ENCODE measurements at places on chromosomes 16 and 17.

DNA sequence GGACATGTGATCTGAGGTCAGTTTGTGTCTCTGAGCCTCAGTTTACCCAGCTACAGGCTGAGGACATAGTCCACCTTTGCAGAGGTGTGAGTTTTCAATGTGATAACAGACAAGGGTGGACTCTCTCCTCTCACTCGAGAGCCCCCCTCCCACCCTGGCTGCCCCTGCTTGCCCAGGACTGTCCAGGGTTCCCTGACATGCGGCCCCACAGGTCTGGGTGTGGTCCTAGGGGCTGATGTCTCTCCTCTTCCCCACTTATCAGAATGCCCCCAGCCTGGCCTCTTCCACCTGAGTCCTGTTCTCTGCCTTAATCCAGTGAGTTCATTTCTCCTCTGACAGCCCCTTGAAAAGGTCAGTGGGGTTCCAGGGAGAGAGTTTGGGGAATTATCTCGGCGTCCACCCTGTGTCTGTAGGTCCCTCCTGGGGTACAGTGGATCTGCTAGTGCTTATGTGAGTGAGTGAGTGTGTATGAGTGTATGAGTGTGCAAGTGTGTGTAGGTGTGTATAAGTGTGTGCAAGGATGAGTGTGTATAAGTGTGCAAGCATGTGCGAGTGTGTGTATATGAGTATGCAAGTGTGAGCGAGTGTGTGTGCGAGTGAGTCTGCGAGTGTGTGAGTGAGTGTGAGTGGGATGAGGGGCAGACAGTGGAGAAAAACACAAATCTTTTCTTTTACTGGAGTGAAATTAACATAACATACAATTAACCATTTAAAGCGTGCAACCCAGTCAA, 175.0 kb downstream of the IRF8 start:
- no peak for DNase-seq

- no peak for DNase-seq
These were observed 3.4 kb downstream of the MT1G start for GRCh38 chr16:56664506-56664905.

GRCh38 chr16:48372744-48373143, 12.5 kb downstream of the SIAH1 start:
- no peak for DNase-seq

DNA sequence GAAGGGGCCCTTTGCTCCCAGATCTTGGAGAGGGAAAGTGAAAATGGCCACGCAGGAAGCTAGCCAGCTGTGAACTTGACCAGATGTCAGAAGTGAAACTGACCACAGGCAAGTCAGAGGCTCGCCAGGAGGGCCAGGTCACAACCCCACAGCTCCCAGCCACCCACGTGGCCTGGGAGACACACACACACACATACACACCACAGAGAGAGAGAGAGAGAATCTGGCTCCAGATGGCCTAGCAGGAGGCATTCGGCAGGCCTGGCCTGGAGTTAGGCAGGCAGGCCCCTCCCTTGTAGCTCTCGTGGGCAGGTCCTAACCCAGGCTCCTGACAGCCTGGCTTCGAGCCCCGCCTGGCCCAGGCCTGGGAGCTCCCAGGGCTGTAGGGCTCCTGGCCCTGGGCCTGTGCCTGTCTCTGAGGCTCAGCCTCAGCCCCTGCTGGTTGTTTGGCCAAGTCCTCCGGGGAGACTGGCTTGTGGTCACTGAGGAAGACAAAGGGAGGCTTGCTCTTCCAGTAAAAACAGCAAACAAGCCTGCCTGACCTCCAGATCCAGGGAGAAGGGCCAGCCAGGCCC, 20.2 kb downstream of the NGFR start:
- DNase-seq, result no peak

- DNase-seq, result no peak
These were observed 89.6 kb downstream of the BMERB1 start for GRCh38 chr16:15523939-15524338.

- DNase-seq, result no peak
These were observed 19.8 kb upstream of the ZNF594 start for GRCh38 chr17:5211458-5211857.

DNA sequence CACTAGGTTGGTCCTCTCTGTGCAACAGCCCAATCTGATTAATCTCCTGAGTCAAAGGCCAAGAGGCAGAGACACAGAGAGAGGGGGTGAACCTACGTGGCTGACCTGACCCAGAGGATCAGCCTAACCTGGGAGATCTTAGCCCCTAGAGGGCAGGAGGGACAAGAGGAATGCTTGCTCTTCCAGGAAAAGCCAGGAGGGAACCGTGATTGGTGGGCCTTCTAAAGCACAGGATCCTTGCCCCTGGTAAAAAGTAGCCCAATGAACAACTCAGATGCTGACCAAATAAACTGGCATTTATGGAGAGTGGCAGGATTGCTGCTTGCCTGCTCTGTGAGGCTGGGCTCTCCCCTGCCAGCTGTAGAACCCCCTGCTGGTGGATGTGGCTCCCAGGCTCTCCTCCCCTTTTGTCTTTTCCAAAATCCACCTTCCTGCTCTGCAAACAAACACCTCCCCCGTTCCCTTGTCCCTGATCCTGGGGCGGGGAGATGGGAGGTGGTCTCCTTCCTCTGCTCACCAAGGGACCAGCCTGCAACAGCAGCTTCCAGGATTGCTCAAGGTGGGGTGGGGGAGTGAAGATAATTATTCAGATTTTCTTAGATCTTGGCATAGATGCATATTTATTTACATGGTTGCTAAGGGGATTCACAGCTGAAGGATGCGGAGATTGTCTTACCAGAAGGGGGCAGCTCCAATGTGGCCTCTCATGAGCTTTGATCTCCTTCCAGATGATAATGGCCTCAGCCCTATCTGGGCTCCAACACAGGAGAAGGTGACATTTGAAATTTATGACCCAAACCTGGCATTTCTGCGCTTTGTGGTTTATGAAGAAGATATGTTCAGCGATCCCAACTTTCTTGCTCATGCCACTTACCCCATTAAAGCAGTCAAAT, 71.9 kb downstream of the SDR42E1 start:
- DNase-seq, result no peak

GRCh38 chr17:33175562-33175961, 117.5 kb downstream of the ASIC2 start:
- no peak for DNase-seq

GRCh38 chr17:8069587-8069860, 18.0 kb downstream of the ALOX12B start:
- no peak for DNase-seq

- no peak for DNase-seq
These were observed 18.4 kb downstream of the CYB5D2 start for GRCh38 chr17:4161192-4161966.

- no peak for DNase-seq
These were observed 1508.2 kb downstream of the CDH11 start for GRCh38 chr16:63613701-63614100.

DNA sequence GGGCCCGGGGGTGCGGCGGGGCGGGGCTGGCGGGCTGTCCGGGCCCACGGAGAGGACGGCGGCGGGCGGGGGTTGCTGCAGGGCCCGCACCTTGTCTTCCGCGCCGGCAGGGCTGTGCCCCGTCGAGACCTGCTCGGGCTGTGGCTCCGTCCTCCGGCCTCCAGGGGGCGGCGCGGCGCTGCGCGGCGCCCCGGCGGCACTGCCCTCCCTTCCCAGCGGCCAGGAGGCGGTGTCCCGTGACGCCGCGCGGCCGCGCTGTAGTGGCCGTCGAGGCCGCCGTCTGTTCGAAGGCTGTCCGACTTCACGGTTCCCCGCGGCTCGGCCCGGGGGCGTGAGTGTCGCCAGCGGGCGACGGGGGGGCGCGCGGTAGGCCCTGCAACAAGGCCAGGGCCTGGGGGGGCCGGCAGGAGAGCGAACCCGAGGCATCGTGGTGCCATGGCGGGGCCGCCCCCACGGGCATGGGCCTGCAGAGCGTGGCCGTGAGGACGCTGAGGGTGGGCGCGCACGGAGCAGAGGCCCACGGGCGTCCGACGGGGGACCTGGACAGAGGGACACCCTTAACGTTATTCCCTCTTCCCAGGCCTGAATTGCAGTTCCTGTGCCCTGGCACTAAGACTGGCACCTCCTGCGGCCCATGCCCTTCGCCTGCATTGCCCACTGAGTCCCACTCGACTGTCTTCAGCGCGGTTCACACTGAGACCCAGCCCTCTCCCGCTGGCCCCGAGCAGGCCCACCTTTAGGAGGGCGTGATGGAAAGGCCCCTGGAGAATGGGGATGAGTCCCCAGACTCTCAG, at the start of gene PLEKHG4:
PLEKHG4 (plus strand) TSS at position 237 of the 794 bp plus-strand sequence; CDS start at position 750, 513 bp downstream.
- peak; percentile 35 for DNase-seq

GRCh38 chr17:32523827-32524552, 37.2 kb downstream of the CDK5R1 start:
- no peak for DNase-seq

GRCh38 chr16:75272097-75272551, 20.7 kb upstream of the BCAR1 start:
- no peak for DNase-seq

GRCh38 chr16:54690710-54691109, 240.0 kb upstream of the IRX5 start:
- DNase-seq, result no peak

Measured in stimulated activated CD8-positive, alpha-beta memory T cell treated with anti-CD3 and anti-CD28 coated beads, Interleukin-4, amount 100 ng/mL, for 1 hour (primary cell).